ENCODE measurements at places on chromosomes 12 and 14.

GRCh38 chr14:103684871-103685270 is 30.4 kb downstream of the XRCC3 start:
- no peak for DNase-seq

DNA sequence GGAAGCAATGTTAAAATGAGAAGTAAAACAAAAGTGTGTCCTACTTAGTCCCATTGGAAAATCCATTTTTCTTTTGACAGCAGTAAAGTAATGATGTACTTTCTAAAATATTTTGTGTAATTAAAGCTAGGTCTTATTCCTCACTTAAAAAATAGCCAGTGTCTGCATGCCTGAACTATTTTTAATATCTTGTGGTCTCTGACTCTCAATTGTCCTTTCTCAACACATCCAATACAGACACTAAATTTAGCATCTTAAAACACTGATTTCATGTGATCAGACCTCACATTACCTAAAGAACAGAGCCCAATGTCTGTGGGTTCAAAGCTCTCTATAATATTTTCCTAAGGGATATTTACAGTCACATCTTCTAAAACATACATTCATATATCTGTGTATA is 108.0 kb downstream of the DERA start:
- DNase-seq, result no peak

GRCh38 chr14:64823305-64823861 is 56.3 kb downstream of the SPTB start:
- DNase-seq, result peak; percentile 21

DNA sequence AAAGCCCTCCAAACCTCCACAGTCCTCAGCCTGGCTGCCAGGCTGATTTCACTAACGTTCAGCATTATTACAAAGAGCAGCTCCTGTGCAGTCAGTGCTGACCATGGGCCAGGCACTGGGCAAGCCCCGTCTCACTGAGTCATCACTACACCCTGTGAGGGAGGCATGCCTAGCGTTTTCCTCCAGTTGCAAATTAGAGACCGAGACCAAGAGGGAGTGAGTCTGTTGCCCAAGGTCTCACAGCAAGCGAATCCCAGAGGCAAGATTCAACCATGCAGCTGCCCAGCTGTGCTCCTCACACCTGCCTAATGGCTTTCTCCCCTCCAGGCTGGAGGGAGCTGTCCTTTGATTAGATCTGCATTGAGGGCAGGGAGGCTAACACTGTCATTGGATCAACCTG is 229.3 kb upstream of the LHX5 start:
- no peak for DNase-seq

- DNase-seq, result no peak
Observed at GRCh38 chr12:111078731-111079130, 158.4 kb upstream of the MYL2 start.
